Fibroblast of skin of abdomen (primary cell): ENCODE measurements at places on chromosomes 7 and 10.

- DNase-seq = no peak
These were observed 28.7 kb upstream of the RSBN1L start for GRCh38 chr7:77667459-77668086.

DNA sequence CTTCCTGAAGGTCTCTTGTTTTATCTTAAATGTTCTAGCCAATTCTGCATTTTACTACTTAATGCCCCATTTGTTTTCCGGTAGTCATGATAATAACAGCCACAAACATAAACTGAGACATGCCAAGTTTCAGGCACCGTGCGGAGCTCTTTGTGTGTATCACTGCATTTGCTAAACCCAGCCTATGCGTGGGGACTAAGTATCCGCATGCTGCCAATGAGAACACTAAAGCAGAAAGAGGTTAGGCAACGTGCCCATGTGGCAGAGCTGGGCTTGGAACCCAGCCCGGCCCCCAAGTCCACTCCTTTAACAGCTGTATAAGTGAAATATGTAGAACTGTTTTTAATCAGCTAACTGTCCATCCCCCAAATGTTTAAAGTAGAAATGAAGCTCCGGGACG lies 54.1 kb downstream of the SLIT1 start:
- no peak for DNase-seq

DNA sequence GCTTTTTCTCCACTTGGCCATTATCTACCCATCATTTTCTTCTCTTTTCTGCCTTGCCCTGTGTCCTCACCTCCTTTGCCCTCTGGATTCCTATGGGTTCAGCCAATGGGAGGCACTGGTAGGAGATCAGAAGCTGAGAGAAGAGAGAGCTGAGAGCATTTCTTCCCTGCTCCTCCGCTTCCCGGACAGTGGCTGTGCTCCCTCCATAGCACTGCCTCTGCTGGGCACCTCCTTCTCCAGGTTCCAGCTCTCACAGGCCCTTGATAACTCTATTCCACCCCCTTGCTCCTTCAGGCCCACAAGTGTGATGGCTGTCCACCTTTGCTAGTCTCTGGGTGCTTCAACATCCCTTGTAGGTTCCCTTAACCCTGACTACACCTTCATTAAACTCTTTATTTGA lies 79.6 kb downstream of the LSM5 start:
- no peak for DNase-seq

DNA sequence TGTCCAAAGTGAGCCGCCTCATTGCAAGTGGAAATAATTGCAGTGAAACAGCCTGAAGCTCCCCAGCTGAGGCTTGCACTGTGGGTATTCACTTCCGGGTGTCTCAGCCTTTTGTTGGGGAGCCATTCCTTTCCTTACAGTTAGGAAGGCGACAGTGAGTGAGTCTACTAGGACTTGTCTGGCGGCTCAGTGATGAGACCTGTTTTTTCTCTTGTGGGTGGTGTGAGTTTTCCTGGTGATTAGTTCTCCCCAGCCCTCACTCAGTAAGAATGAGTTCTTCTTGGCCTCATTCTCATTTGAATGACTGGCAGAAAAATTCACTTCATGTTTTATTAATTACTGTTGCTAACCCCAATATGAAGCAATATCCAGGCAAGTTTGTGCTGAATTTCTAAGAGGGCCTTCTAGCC lies 2.6 kb downstream of the PGAM1 start:
- DNase-seq = peak; percentile 65

GRCh38 chr10:21993360-21994001 lies 10.0 kb downstream of the DNAJC1 start:
- DNase-seq = no peak

- no peak for DNase-seq
These were observed 3.9 kb upstream of the SPAG6 start for GRCh38 chr10:22341190-22341925.

DNA sequence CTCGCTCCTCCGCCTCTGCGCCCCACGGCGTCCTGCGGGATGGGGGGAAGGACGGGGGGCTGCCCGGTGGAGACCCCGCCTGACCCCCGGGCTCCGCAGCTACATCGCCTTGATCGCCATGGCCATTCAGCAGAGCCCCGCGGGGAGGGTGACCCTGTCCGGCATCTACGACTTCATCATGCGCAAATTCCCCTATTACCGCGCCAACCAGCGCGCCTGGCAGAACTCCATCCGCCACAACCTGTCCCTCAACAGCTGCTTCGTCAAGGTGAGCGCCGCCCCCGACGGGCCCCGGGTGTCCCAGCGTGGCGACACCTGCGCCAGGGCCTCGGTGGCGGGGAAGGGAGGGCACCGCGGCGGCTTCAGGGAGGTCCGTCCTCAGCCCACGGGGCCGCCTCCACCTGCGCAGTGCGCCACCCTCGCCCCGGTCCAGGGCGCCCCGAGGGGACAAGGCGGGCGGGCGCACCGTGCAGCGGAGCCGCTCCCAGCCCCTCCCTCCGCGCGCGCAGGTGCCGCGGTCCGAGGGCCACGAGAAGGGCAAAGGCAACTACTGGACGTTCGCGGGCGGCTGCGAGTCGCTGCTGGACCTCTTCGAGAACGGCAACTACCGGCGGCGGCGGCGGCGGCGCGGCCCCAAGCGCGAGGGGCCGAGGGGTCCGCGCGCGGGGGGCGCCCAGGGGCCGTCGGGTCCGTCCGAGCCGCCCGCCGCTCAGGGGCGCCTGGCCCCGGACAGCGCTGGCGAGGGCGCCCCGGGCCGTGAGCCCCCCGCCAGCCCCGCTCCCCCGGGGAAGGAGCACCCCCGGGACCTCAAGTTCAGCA lies 793 bp downstream of the FOXL3 start:
- DNase-seq = no peak

DNA sequence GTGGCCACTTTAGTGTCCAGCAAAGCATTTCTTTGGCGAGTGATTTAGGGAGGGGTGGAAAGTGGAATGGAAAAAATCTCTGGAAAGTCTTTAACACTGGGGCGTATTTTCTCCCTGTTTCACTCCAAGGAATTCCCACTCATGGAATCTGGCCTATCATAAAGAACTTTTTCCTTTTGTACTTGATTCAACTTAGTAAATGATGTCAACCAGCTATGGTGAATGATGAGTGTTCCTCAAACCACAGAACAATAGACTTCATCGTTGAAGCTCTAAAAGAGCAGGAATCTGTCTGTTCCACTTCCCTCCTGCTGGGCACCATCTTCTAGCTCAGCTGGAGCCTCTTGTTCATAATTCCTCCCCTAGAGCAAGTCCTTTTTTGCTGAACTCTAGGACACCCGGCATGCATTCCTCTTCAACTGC lies 66.5 kb downstream of the EPDR1 start:
- DNase-seq = peak; percentile 36

- DNase-seq = no peak
These were observed 99.0 kb upstream of the MAGI2 start for GRCh38 chr7:79552463-79552862.

DNA sequence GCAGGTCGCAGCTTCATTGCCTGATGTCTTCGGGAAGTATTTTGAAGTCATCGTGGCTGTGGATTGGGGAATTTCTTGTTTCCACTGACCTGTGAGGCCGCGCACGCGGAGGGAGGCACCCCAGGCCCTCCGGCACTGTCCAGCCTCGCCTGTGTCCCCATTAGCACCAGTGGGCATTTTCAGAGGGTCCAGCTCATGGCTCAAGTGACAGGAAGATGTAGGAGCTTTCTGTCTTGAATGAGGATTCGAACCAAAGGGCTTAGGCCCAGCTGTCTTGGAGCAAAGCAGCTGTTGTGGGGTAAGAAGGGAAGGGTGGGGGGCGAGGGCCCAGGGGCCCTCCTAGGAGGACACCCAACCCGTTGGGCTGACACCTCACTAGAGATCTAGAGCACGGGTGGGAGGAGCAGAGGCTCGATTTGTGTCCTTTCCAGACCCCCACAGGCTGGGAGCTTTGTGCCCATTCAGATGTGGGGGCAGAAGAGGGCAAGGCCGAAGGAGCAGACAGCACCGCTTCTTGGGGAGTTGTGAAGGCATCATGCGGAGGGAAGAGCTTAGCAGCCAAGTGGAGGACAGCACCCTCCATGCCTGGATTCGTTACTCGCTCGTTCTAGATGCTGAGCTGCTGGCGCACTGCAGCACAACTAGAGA lies 914 bp downstream of the ZNF37A start:
- no peak for DNase-seq

GRCh38 chr7:55548295-55548731 lies 24.0 kb downstream of the VOPP1 start:
- no peak for DNase-seq

- no peak for DNase-seq
These were observed 302.3 kb upstream of the AUTS2 start for GRCh38 chr7:69295977-69296376.

DNA sequence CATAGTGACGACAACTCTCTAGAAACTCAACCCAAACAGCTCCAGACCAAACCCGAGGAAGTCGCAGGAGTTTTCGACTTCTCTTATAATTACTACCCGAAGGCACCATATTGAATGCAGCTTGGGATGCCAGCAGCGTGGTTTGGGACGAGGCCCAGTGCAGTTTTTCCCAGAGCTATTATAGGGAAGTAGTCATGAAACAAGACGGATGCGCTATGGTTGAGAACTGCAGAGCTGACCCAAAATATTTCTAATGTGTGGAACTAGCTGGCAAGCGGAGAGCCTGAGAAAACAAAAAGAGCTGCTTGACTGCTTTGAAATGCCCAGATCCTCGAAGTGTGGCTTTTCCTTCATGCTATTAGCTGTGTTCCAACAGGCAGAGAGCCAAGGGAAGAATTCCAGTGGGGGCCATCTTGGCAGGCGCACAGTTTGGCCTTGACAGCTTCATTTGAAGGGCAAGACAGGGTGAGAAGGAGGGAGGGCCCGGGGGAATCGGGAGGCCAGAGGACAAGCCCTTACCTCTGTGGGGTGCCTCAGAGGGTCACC lies 122.7 kb downstream of the CUL2 start:
- DNase-seq = peak; percentile 84

DNA sequence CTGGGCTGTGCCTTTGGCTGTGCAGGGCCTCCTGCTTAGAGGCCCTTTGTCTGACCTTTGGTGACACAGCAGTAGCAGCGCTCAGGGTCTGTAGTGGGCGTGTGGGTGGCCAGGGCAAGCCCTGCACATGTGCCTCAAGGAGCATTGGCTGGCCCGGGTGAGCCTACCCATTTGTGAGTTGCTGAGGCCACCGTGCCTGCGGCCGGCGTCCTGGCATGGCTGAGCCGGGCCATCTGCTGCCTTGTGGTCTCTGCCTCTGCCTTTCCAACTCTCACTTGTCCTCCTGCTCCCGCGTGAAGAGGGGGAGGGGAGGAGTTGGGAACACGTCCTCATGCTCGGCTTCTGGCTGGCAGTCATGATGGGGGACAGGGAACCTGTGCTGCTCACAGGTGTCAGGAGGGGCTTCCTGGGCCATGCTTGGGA lies 9.2 kb upstream of the ORAI2 start:
- DNase-seq = no peak

- peak; percentile 67 for DNase-seq
These were observed 191.7 kb downstream of the TFEC start for GRCh38 chr7:115838829-115839228.

- DNase-seq = peak; percentile 83
These were observed 1061.2 kb downstream of the KCNMA1 start for GRCh38 chr10:76576276-76576962.

DNA sequence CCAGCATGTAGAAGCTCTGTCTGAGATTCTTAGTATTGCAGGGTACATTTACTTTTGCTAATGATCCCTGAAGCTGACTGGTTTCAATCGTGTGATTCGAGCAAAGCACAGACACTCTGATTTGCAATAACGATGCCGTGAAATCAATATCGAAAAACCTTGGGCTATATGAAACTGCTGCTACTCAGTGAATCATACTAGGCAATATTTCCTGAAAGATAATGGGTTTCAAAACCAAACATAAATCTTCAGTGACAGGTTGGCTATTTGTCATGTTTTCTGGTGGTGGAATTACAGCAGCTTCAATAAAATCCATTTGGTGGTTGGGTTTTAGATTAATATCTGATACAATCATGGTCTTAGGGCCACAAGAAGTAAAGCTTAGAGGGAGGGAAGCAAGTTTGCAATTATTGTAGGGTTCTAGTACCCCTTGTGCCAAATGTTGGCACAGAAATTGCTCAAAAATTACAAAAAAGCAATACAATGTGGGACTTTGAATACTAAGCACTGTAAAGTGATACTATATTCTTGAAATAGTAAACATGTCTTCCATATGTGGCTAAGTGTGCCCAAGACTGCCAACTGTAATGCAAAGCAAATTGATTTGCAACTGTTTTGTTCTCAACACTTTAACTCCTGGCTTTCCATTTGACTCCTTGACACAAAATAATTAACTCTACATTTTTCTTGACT lies 112.4 kb upstream of the JAZF1 start:
- peak; percentile 60 for DNase-seq

GRCh38 chr7:101960985-101961708 lies 143.7 kb downstream of the CUX1 start:
- no peak for DNase-seq

- DNase-seq = peak; percentile 22
These were observed 115.0 kb upstream of the AFAP1L2 start for GRCh38 chr10:114519306-114519669.

DNA sequence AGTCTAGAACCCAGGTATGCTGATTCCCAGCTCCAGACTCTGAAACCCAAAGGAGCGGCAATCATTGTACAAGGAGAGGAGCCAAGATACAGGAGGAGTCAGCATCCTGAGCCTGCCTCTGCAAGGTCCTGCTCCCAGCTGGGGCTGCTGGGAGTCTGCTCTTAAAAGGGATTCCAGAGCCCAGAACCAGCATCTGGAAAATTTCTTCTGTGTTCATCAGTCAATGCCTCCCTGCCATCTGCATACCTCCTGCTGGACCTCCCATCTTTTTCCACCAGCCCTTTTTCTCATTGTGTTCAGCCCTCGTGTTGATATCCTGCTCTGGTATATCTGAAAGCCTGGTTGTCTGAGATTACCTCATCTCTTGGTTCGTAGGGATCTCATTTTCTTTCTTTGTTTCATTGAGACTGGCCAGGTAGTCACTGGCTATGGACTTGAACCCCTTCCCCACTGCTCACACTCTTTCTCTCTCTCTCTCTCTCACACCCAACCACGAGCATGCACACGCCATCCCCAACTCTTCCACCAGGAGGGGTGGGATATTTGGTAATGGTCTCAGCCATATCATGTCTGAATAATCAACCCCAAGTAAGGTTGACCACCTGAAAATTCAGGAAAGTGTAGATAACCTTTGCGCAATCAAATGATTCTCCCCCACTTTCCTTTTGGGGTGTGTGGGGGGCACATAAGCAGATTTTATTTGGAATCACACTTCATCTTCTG lies 608.8 kb downstream of the LRMDA start:
- DNase-seq = no peak

- no peak for DNase-seq
These were observed 160.8 kb downstream of the PKD1L1 start for GRCh38 chr7:47787249-47788069.

GRCh38 chr10:36989233-36989632 lies 136.2 kb upstream of the ANKRD30A start:
- DNase-seq = no peak
